ENCODE measurements at places on chromosomes 3 and 15.

- no peak for DNase-seq
Measured at GRCh38 chr15:66278056-66278455, 15.3 kb upstream of the DIS3L start.

DNA sequence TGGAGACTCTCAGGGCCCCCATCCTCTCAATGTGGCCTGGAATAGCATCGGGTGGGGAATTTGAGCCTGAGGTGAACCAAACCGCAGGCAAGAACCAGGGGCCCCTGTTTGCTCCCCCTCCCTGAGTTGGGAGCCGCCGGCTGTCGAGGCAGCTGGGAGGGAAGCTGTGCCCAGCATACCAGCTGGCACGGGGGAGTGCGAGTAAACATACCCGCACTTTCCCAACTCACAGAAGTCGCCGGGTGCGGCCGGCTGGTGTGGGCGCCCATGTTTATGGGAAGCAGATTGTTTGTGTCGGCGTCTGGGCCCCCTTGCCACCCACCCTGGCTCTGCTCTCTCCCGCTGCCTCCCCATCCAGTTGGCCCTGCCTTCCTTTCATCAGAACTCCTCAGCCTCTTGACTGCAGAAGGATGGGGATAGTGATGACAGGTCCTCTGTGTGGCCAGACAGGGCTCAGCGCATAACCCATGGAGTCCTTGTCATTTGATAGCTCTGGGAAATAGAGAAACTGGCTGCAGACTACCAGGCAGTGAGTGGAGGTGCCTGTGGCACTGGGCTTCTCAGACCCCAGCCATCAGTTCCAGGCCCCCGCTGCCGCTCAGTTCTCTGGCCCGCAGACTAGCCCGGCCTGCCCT lies 60.4 kb downstream of the CACNA2D2 start:
- no peak for DNase-seq

DNA sequence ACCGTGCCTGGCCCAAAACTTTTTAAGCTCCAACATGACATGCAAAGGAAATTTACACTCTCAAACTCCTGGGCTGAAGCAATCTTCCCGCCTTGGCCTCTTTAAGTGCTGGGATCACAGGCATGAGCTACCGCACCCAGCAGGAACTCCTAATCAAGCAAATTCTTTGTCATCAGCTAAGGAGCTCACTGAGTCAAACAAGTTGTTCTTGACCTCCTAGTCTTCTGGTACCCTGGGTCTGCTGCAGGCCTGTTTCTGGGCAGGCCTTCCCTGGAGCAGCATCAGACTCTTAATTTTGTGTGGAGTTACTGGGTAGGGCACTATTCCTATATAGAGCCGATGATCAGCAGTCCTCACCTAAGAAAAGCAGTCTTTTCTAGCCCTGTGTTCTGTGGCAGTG lies 68.4 kb upstream of the FLNB start:
- DNase-seq = no peak

DNA sequence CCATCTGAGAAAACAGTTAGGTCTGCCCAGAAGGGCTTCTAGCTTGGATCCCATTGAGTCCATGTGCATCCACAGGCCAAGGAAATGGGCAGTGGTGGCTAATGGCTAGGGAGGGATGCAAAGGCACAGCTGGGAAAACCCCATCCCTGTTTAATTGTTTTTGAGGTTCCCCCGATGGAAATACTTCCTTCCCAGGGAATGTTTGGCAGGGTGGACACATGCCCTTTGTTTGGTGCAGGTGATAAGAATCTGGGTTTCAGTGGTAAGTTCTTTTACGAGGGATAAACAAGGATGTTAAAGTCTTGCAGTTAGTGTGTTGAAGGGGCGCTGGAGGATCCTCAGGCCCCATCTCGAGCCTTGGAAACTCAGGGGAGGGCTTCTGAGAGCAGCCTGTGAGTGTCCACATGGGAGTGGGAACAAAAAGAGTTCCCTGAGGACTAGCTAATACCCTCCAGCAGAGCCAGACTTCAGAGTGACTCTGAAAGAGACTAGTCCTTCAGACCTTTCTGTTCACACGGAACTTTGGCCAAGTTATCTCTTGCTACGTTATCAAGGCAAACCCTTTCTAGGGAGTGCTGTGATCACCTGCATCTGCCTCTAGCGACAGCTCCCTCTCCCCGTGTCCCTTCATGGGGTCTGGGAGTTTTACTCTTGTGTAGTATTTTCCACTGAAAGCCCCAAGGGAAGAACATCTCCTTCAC lies 17.4 kb downstream of the PTPRG start:
- no peak for DNase-seq

- no peak for DNase-seq
Measured at GRCh38 chr3:42742688-42743087, 30.4 kb downstream of the CCDC13 start.

- peak; percentile 42 for DNase-seq
Measured at GRCh38 chr3:70433091-70433490, 120.7 kb upstream of the MDFIC2 start.

DNA sequence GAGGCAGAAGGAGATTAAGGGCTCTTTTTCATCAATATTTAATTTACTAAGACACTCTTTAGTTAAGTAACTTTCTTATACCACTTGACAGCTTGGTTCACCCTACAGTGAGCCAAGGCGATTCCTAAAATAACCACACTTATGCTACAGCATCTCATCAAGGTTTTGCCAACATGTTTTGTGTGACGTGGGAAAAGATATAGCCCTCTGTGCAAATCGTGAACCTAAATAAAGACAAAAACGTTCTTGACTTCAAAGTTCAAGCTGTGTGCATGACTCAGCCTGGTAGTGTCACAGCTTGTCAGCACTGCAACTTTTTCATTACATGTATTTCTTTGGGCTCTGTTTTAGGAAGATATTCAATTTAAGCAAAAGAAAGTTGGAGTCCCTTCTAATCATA lies 297.0 kb upstream of the EPHA3 start:
- DNase-seq = no peak

- DNase-seq = no peak
Measured at GRCh38 chr15:85280203-85280602, 100.2 kb upstream of the AKAP13 start.

GRCh38 chr15:36841193-36841592 lies 259.2 kb downstream of the MEIS2 start:
- no peak for DNase-seq

Data from AG10803 (cell line).